Naive thymus-derived CD8-positive, alpha-beta T cell (primary cell): ENCODE measurements at places on chromosomes 7 and 10. TPM values are rescaled to one million over a fixed set of nuclear protein-coding genes. Genes with fewer than 3 reads are reported as not detected.

- peak overlapping the region; percentile 56 for H3K4me3 ChIP-seq
- no peaks in the 10 kb centered on the region for H3K36me3 ChIP-seq
- H3K4me1 ChIP-seq: peaks cover 15% of the 10 kb centered on the region
- peaks cover 23% of the 10 kb centered on the region for H3K27me3 ChIP-seq
Measured at GRCh38 chr10:52232561-52233350, 81.3 kb upstream of the DKK1 start.

Gene PLEKHS1
- not detected for total RNA-seq

DNA sequence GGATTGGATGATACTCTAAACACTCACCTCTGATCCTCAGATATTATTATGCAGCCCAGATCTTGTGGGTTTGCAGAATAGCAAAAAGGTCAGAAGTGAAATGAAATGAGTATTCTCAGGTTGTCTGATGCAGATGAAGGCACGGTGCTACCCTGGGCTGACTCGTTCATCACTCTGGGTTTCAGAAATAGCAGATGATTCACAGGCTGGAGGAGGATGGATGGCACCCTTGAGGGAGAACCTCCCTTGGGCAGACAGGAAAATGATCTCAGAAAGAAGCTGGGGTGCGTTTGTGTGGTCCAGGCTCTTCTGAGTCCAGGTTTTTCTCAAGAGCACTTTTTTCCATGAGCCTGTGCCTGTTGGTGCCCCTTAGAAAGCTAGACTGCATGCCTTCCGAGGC, 515.8 kb upstream of the MKI67 start:
- no peak for DNase-seq
- no peak overlapping the region for H3K4me3 ChIP-seq
- H3K36me3 ChIP-seq: no peaks in the 10 kb centered on the region
- H3K4me1 ChIP-seq: no peaks in the 10 kb centered on the region
- peaks cover 4% of the 10 kb centered on the region for H3K27me3 ChIP-seq
- no peak overlapping the region for H3K27ac ChIP-seq

Gene CHCHD3
- 25.4 TPM for total RNA-seq

Gene PRPS1L1
- total RNA-seq: not detected

DNA sequence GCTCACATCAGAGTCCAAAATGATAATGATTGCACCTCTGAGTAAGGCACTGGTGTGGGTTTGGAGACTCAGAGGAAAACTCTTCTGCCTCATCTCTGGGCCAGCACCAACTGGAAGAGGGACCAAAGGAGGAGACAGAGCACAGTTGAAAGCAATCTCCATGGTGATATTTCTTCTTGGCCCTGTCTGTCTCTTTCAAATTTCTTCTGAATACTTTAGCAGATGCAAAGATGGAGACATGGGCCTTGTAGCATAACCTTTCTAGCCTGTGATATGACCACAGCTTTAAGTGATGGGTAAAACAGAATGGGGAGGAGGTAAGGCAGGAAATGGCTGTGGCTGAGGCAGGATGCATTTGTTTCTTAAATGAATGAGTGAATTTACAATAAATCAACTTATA, 12.2 kb upstream of the GIMAP7 start:
- H3K36me3 ChIP-seq: peaks cover 6% of the 10 kb centered on the region
- DNase-seq: peak; percentile 75
- peaks cover 49% of the 10 kb centered on the region for H3K4me1 ChIP-seq

- H3K4me3 ChIP-seq: no peak overlapping the region
- no peak for DNase-seq
- no peak overlapping the region for H3K27ac ChIP-seq
- peaks cover 26% of the 10 kb centered on the region for H3K36me3 ChIP-seq
- no peaks in the 10 kb centered on the region for H3K27me3 ChIP-seq
Measured at GRCh38 chr10:101414034-101414433, 60.1 kb downstream of the BTRC start.
